T-helper 2 cell treated with Interferon-gamma antibody and Interleukin-4, amounts not matched to agents 5 μg/mL and 100 μg/mL, for 36 hours (primary cell): ENCODE measurements at places on chromosomes 13 and 19.

DNA sequence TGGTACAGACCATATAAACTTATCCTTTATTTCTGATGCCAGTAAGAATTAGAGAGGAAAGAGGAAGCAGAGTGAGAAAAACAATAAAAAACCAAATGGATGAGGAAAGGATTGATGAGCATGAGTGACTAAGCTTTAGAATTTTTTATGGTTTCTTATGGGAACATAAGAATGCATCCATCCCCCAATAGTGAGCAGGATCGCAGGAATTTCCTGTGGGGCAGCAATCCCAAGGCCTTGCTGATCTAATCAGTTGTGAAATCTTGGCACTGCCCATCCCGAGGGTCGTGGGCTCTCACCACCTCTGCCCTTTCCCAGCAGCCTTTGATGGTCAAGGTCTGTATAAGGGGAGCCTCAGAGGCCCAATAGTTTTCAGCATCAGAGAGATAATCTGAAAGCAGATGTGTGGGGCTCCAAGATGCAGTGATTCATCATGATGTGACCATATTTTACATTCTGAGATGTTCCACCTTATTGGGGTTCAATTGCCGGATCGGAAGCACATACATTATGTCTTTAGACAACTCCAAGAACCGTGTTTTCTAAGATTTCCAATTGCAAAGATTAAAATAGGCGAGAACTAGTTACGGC lies 222.1 kb downstream of the DNAJC15 start:
- no peak for DNase-seq

GRCh38 chr13:92256211-92256610 lies 857.8 kb downstream of the GPC5 start:
- no peak for DNase-seq

DNA sequence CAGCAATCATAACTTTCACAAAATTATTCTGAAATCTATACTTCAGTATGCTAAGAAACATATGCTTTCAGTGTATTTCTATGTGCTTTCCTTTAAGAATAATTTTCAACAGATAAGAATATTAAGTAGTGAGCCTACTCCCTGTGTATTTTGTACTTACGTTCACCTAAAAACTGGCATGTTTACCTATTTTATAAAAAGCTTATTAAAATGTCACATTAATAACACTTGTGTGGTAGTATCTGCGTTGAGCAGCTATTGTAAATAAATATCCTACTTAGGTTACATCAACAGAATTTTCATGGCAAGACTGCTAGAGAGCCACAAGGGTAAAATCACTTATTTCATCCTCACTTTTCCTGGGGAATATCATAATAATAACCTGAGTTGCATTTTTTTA lies 113.4 kb upstream of the SLITRK5 start:
- no peak for DNase-seq

- peak; percentile 40 for DNase-seq
Measured at GRCh38 chr13:51844862-51845573, at the start of gene TMEM272. TMEM272 (minus strand) TSS chr13:51845177; CDS start chr13:51838530, 6,647 bp downstream.

DNA sequence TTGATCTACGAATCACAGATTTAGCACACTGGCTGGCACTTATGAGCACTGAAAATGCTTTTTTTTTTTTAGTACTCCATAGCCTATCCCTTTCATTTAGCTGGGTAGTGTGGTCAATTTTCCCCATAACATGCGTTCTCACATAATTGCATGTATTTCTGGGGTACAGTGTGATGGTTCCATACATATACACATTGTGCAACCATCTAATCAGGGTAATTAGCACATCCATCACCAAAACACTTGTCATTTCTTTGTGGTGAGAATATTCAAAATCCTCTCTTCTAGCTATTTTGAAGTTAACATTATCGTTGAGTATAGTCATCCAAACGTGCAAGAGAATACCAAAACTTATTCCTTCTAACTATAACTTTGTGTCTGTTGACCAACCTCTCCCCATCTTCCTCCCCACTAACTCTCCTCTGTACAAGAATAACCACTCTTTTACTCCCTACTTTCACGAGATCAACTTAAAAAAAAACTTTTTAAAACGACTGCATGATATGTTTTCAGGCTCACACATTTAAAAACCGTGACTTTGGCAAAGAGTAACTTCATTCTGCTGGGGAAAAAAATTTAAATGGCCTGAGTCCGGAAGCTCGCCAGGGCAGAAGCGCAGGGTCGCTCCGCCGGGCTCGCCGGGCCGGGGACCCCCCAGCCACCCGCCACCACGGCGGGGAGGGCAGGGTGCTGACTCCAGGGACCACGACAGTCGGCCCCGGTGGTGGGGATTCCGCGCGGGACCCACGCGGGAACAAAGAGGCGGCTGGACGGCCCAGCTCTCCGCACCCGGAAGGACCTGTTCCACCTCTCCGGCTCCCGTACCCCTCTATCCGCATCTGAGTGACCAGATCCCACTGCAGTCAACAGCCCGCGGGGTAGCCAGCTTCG lies 868 bp upstream of the UBAC2 start:
- no peak for DNase-seq

DNA sequence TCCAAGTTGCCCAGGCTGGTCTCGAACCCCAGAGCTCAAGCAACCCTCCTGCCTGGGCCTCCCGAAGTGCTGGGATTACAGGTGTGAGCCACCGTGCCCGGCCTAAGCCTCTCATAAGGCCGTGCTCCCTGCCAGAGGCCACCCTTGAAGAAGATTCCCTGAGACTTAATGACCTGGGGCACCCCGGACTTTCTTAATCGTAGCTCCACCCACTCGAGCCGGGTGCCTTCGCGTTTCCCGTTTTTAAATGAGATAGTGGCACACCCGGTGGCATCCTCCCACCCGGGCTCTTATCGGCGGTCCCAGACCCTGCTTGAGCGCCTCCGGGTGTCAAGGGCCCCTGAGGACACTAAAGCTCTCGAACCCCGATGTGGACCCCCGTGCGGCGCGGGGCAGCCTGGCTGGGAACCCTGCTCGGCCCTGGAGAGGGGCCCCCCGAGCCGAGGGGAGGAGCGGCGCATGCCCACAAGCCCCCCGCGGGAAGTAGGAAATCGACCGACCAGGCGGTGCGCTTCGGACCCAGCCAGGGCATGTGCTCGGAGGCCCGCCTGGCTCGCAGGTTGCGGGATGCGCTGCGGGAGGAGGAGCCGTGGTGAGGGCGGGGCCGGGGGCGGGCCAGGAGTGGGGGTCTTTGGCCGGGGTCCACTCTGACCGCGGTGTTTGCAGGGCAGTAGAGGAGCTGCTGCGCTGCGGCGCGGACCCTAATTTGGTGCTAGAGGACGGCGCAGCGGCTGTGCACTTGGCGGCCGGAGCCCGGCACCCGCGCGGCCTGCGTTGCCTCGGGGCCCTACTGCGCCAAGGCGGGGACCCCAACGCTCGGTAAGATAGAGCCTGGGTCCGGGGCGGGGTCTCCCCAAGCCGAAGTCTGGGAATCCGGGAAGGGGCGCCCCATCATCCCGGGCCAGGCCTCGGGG lies at the start of gene ANKLE1:
ANKLE1 (plus strand) TSS at position 511 of the 914 bp plus-strand sequence; CDS start at position 531, 20 bp downstream.
- peak; percentile 41 for DNase-seq

GRCh38 chr19:52391135-52391534 lies 6.5 kb upstream of the ZNF528 start:
- no peak for DNase-seq

DNA sequence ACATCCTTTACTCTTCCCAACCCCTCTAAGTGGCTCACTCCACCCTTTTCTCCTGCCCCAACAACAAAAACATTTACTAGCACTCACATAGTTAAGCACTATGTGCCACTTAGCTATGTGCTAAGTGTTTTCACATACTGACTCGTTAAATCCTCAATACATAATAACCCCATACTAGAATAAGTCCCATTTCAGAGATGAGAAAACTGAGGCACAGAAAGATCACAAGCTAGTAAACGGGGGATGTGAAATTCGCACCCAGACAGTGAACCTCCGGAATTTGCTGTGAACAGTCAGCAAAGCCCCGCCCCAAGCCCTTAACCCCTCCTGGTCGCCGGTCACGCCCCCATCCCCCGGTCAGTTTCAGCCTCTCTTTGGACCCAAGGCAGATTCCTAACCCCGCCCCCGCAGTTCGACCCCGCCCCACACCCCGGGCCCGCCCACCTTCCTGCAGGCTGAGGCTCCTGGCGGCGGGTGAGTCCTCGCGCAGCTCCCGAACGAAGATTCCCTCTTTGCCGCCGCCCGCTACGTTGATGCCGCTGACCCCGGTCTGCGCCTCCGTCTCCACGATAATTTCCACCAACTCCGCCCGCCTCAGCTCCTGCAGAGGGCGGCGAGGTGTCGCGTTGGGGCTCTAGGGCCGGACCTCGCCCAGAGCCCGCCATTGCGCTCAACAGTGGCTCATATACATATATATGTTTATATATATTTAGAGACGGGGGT lies 9.8 kb downstream of the PRX start:
- DNase-seq = peak; percentile 85

- DNase-seq = no peak
Measured at GRCh38 chr13:26996965-26997752, 174.5 kb downstream of the USP12 start.

GRCh38 chr19:29666578-29667386 lies 1.5 kb downstream of the PLEKHF1 start:
- DNase-seq = no peak

DNA sequence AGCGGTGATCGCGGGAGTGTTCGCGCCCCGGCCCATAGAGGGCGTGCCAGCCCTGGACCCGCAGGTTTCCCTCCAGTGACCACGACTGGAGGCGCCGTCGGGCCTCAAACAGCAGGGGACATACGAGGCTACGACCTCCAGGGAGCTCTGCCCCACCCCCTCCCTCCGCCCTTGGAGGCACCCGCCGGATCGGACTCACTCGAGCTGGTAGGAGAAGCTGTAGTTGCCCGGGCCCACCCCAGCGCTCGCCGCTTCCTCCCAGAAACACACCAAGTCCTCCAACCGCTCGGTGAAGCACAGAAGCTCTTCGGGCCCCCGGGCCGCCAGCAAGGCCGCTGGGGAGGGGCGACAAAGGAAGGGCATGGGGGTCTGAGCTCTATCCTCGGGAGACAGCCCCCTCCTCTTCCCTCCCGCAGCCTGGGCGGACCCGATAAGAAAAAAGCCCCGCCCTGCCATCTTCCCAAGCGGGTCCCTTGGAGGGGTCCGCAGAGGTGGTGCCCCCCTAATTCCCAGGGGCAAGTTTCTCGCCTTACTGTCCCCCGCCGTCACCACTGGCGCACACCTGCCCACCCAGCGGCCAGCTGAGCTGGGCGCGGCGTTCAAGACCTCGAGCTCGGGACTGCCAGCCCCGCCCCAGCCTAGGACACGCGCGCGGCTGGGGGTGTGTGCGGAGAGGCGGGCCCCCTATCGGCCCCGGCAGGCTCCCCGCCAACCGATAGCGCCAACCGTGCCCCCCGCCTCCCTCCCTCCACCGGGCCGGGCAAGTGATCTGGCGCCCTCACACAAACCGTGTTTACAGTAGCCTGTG lies 1.0 kb downstream of the EPOR start:
- DNase-seq = peak; percentile 33

DNA sequence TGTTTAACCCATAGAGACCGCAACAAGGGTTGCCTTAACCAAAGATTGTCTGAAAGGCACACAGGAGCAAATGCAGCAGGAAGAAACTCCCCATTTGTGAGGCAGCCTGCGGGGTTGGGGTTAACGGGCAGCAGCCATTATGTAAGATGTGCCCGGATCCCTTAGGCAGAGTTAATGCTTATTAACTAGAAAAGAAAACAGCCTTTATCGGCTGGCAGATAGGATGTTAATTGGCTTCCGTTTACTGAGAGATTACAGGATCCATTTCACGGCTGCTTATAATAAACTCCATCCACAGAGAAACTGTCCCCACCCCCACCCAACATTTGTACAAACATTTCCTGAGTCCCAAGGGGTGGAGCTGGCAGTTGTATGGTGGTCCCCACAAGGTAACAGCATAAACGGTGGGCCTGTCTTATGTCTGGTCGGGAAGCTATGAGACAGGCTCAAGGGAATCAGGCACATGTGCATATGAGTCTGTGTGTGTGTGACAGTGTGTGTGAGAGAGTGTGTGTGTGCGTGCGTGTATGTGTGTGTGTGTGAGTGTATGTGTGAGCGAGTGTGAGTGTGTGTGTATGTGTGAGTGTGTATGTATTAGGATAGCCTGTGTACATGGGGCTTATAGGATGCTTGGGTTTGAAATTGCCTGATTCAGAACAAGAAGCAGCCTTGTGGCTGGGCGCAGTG lies 10.5 kb downstream of the SLC25A42 start:
- DNase-seq = no peak

DNA sequence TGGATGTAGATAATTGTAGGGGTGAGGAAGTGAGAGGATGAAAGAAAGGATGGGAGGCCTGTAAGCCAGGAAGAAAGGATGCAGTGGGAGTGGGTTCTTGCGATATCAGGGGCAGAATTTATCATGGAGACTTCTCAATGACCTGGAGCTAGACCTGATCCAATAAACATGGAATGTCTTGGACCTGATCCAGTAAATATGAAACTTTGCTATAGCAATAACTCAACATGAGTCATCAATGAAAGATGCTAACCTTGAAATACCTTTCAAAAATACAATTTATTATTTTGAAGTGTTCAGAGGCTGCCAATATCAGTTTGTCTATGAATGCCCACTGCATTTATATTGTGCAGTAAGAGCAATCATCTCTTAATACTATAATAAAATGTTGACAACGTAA lies 279.5 kb downstream of the POU4F1 start:
- no peak for DNase-seq

DNA sequence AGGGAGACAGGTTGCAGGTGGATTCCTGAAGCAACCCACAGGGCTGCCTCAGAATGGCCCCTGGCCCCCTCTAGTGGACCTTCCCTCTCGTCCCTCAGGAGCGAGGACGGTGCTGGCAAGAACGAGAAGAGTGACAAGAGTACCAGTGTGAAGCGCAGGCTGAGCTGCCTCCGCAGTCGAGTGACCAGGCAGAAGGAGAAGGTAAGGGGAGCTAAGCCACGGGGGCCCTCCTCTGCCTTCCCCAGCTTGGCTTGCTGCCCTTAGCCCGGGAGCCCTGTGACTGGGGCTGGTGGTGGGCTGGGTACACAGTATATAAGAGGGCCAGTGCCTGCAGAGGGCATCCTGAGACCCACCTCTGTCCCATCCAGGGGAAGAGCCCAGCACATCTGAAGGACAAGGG lies 34.0 kb downstream of the ARHGEF18 start:
- no peak for DNase-seq

DNA sequence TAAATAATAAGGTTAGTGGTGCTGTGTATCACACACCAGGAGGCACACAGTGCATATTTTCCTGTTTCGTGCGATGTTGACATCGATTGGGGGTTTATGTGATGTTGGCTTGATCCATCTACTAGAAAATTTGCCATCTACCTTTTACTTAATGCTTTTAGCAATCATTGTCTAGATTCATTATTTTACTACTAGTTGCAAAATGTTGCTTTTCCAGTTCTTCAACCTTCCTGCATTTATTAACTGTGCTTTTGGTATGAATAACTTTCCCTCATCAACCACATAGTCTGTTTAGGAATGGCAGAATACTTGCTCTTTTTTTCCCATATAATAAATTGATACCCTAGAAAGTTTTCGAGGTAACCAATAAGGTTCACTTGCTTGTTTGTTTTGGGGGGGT lies 17.5 kb downstream of the C13orf42 start:
- DNase-seq = no peak

DNA sequence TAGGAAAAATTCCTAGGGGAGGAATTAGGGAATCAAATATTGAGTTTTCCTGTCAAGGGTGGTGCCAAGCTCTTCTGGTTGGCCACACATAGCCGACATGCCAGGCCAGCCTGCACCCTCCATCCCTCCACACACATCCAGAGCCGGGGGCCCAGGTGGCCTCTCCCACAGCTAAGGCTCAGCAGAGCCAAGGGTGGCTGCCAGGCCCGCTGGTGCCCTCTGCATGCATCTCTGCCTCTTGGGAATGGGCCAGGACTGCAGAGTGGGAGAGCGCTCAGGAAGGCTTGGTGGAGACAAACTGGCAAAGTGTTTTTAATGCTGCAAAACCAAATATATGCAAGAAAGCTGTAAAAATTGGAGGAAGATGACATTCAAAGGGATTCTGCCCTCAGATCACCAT lies 42.7 kb upstream of the GAS6 start:
- no peak for DNase-seq

GRCh38 chr13:76913898-76914297 lies 27.7 kb upstream of the KCTD12 start:
- DNase-seq = no peak
